ENCODE measurements at places on chromosomes 5 and 9.
A peak's percentile ranks its signal among the peaks of the same experiment; 100 is the strongest.

- no peak for DNase-seq
Observed at GRCh38 chr5:141835928-141836670, 42.1 kb downstream of the PCDH1 start.

DNA sequence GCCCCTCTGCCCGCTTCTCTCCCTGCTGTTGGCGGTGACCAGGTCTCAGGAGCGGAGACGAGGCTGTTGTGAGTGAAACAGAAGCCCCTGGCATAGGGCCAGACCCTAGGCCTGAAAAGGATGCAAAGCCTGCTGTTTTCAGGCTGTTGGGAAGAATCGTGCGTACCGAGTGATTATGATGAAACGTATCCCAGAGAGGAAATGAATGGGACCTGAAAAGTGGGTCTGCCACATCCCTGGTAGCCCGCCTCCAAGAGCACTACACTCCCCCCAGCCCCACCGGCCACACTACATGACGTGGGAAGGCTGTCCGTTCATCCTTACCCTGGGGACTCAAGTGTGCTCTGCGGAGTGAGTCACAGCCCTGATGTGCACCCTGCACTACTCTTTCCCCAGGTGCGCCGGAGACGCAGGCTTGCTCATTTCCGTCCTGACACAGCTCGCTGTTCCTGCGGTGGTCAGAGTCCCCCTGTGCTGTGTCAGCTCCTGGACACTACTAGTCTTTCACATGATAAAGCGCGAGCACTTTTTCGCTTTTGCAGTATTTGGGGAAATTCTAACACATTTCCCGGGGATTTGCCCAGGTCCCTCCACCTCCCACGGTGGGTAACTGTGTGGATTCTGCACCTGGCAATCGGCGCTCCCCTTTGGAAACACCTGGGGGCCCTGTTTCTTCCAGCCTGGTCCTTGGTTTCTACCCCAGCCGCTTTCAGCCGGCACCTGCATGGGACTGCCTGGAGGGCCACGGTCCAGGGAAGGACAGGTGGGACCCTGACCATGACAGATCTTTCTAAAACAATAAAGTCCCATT lies 91.5 kb downstream of the ANKRD33B start:
- no peak for DNase-seq

DNA sequence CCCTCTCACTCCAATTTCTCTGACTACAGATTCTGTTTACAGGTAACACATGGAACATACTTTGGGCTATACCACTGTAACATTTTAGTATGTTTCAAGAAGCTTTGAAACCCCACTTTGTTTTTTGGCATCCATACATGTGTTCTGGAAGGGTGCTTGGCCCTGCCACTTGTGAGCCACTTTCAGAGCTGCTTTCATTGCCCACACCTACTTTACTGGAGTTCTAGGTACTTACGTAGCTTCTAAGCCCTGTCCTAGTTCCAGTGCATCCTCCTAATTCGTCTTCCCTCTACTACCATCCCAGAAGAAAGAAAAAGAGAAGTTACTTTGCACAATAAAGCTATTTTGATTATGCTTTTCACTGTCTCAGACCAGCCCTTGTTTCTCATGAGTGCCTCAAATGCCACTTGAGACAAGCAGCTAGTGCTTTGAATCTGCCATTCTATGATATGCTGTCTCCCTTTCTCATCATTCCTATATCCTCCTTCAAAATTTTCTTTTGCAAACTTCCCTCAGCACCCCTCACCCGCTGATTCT lies 26.5 kb upstream of the C5orf47 start:
- no peak for DNase-seq

GRCh38 chr9:38006163-38006562 lies 62.9 kb downstream of the SHB start:
- no peak for DNase-seq

GRCh38 chr5:150080696-150081435 lies 5.5 kb downstream of the CSF1R start:
- DNase-seq: no peak

- no peak for DNase-seq
Observed at GRCh38 chr9:96173640-96174039, 128.3 kb downstream of the HSD17B3 start.

DNA sequence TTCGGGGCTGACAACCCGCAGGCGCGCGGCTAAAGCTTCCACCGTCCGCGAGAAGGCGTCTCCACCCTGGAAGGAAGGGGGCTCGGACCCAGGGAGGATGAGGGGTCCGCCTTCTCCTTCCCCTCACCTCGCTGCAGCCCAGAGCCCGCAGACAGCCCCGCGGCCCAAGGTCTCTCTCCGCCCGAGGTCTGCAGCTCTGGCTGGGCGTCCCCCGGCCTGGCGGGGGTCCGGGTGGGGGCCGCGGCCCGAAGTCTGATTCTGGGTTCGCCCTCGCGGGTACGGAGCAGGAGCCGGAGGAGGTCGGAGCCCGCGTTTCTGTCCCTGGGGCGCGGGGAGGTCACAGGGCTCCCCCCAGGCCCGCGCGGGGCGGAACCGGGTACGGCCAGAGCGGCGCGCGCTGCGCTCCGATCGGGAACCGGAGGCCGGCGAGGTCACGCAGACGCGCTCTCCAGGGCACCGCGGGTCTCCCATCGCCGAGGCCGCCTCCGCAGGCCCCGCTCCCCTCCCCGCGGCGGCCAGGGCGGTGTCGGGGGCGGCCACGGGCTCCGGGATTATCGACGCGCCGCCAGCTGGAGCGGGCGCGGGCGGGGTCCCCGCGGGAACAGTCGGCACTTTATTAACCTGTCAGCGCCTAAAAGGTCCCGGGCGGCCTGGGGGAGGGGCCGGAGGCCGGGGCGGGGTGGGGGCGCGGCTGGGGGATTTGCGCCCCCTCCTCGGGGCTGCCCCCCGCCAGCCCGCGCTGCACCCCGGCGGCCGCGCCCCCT lies 11.6 kb downstream of the LHX3 start:
- no peak for DNase-seq

DNA sequence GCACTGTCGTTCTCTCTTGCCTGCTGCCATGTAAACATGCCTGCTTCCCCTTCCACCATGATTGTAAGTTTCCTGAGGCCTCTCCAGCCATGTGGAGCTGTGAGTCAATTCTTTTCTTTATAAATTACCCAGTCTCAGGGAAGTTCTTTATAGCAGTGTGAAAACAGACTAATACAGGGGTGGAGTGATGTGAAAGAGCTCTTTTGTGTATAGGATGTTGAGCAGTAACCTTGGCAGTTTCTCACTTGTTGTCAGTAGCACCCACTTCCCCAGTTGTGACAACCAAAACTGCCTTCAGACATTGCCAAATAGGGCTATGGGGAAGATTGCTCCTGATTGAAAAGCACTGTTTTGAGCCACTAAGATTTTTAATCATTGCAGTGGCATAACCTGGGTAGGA lies 552.2 kb upstream of the ZNF462 start:
- no peak for DNase-seq

GRCh38 chr5:35066260-35066795 lies 18.6 kb upstream of the AGXT2 start:
- no peak for DNase-seq

DNA sequence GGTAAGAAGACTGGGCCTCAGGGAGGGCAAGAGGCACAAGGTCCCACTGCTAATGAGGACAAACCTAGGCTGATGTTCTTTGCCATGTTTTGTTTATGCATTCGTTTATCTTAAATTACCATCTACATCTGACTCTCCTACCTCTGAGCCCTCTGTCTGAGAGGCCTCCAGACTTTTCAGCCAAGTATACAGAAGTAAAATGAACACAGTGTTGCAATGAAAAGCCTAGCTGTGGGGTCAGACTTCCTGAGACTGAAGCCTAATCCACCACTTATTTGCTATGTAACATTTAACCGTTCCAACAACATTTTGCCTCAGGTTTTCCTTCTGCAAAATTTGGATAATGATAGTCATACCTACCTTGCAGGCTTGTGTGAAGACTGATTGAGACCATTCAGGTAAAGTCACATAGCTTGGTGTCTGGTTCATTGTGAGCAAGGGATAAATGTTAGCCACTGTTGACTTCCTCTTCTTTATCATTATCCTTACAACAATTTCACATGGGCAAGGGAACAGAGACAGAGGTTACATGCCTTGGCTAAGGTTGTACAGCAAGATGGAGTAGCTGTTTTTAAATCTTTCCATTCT lies 374.9 kb upstream of the CLINT1 start:
- no peak for DNase-seq

GRCh38 chr5:6713274-6714225 lies at the start of gene TENT4A:
TSS of gene TENT4A (plus strand) at chr5:6713432. CDS start at chr5:6713984, 552 bp downstream.
- no peak for DNase-seq

GRCh38 chr5:109316634-109317033 lies 93.1 kb downstream of the PJA2 start:
- no peak for DNase-seq

GRCh38 chr9:93686880-93687236 lies 110.5 kb downstream of the PHF2 start:
- DNase-seq: no peak

DNA sequence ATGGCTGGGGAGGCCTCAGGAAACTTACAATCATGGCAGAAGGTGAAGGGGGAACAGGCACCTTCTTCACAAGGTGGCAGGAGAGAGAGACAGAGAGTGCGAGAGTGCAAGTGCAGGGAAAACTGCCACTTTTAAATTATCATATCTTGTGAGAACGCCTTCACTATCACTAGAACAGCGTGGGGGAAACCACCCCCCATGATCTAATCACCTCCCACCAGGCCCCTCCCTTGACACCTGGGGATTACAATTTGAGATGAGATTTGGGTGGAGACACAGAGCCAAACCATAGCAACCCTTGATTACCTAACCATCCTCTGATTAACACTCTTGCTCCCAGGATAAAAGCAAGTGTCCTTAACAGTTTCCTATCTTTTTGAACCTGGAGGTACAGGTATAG lies 21.1 kb downstream of the ADAMTS19 start:
- DNase-seq: no peak

DNA sequence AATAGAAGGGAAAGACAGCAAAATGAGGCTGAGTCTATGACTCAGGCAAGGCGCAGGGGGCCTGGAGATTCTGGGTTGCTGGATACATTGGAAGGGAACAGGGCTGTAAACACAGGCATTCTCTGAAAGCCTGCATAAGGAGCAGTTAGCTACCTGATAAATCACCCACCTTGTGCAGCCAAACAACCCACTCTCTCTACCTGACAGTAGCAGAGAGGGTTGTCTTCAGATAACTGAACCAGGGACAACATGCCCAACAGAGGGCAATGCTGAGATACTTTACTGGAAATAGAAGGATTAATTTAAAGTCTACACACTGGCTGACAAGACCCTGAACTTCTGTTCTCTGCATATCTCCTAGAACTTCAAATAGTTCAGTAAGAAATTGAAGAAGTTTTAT lies 161.6 kb downstream of the KCTD16 start:
- no peak for DNase-seq

DNA sequence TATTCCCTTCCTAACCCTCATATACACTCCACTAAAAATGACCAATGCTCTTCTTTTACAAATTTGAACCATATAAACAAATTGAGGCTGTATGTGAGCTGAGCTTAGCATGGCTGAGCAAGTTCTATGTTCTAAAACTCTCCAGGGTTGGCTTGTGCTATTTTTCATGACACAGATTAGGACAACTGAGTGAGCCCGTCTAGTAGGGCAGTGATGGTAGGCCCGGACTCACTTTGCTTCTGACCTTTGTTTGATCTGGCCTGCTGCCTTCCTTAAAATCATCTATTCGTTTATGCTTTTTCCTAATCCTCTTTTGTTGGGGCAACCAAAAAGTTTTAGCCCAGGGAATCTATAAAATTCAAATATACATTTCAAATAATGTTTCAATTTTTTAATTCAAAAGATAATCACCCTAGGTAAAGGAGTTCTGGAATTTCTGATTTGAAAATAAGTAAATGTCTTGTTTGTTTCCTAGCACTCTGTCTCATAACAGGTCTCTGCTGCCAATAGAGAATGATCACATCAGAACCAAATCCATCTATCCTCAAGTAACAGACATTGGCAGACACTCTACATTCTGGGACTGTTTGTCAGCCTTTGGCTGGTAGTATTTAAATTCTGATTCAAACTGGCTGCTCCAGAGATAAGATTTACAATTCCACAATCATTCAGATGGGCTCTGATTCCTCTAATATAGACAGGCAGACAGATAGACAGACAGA lies 217.0 kb upstream of the TARS1 start:
- DNase-seq: no peak

- DNase-seq: no peak
Observed at GRCh38 chr9:131366761-131367401, 27.0 kb upstream of the PRRC2B start.

- DNase-seq: no peak
Observed at GRCh38 chr5:149794487-149794971, 64.4 kb downstream of the PPARGC1B start.

DNA sequence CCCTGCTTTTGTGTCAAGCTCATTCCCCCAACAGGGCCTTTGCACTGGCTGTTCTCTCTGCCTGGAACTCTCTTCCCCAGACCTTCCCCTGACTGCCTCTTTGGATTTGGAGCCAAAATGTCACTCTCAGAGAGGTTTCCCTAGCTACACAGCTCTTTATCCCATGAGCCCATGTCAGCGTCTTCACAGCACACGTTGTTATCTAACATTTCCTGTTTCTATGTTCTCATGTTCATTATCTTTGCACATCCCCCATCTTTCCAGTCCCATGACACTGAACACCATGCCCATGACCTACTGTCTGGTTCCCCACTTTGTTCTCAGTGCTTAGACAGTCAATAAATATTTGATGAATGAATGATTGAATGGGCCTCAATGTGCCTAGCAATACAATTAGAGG lies 26.3 kb upstream of the ARSI start:
- no peak for DNase-seq

DNA sequence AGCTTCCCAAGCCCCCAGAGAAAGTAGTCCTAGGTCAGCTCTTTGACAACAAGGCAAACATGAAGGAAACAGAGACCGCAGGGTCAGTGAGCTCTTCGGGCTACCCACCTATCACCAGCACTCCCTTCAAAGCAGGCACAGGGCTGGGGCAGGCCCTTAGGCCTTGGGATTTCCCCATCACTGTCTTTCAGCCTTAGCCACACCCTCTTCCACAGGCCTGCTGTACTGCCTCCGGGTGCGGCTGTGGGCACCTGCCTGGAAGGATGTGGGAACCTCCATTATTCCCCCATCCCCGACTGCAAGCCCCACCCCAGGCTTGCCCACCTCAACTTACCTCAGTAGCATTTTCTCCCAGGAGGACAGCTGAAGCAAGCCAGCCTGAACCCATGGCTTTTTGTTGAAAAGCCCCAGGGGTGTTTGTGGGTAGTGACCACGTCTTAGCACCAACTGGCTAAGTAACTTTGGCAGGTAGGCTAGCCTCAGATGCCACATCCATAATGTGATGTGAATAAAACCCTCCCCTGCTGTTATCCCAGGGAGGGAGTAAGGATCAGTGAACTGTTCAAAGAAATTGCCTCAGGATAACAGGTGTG lies 100.2 kb downstream of the PIK3R1 start:
- peak; percentile 22 for DNase-seq

DNA sequence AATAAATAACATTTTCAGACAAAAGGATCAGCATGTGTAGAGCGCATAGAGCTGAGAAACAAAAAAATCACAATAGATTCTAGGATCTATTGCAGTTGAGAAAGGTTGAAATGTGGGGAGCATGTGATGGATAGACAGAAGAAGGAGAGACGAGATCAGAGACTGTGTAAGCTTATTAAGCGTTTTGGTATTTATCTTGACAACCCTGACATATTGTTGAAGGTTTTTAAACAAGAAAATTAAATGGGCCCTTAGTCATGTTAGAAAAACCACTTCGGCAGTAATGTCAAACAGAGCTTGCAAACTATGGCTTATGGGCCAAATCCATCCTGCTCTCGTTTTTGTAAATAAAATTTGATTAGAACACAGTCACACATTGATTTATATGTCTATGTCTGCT lies 200.5 kb upstream of the KLF4 start:
- no peak for DNase-seq
